ENCODE measurements at places on chromosomes 2 and 18. TPM values are rescaled to one million over a fixed set of nuclear protein-coding genes. Genes with fewer than 3 reads are reported as not detected.

KLHL41 gene
- total RNA-seq: 0.81 TPM

MLPH gene
- total RNA-seq: 10.1 TPM

SP5 gene
- total RNA-seq: 3.2 TPM

EIF4E2 gene
- total RNA-seq: 58.4 TPM

PIEZO2 gene
- 2.3 TPM for total RNA-seq

PID1 gene
- total RNA-seq: 44.8 TPM

CFAP221 gene
- total RNA-seq: 0.69 TPM

HOXD9 gene
- total RNA-seq: 2.3 TPM

GLI2 gene
- 9.0 TPM for total RNA-seq

AQP4 gene
- total RNA-seq: 0.30 TPM

RBM44 gene
- total RNA-seq: 2.5 TPM

REG3G gene
- 0.71 TPM for total RNA-seq

DNAJB2 gene
- 54.4 TPM for total RNA-seq

PASK gene
- total RNA-seq: 8.7 TPM

LIMS3 gene
- 16.6 TPM for total RNA-seq

GPR45 gene
- total RNA-seq: not detected

Measured in aorta (tissue), 5 donors.